ENCODE measurements at places on chromosomes 7 and 10.

GRCh38 chr7:104133238-104133637, 74.6 kb downstream of the ORC5 start:
- DNase-seq, result no peak

- DNase-seq, result no peak
These were observed 28.6 kb upstream of the KCNK18 start for GRCh38 chr10:117168729-117169128.

GRCh38 chr7:151843181-151843580, 33.7 kb downstream of the PRKAG2 start:
- DNase-seq, result no peak

- no peak for DNase-seq
These were observed 130.3 kb downstream of the HECW1 start for GRCh38 chr7:43242628-43243255.

GRCh38 chr10:89398003-89398749, 5.8 kb downstream of the IFIT1 start:
- no peak for DNase-seq

DNA sequence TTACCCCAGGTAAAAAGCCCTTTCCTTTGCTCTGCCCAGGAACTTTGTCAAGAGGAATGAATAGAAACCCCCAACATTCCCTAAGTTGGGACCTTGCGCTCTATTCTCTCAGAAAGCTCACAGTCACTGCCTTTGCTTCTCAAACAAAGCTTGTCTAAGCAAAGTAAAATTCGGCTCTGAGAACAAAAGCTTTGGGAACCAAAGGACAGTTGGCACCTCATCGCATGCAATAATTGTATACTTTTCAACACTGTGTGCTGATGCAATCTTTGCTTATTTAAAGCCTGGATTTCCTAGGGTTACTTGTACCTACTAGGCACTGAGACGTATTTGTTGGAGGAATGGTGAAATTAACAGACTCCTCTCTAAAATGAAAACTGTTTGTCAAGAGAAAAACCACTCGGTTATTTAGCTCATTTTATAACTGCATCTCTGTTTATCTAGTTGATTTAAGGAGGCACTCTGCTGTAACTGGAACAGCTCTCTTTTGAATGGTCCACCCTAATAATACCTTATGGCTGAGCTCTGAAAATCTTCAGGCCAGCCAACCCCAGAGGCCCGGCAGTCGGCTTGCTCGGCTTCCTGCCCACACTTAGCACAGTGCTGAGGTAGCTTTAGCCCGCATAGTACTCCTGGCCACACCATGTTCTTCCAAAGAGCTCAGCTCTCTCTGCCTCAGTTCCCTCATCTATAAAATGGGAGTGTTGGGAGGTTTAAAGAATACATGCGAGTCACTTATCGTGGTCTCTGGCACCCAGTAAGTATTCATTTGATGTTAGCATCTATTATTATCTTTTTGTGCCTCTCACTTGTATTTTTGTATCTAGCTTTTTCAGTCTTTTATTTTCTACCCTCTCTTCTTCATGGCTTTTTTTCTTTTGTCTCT, 80.2 kb upstream of the PRR15 start:
- DNase-seq, result no peak

DNA sequence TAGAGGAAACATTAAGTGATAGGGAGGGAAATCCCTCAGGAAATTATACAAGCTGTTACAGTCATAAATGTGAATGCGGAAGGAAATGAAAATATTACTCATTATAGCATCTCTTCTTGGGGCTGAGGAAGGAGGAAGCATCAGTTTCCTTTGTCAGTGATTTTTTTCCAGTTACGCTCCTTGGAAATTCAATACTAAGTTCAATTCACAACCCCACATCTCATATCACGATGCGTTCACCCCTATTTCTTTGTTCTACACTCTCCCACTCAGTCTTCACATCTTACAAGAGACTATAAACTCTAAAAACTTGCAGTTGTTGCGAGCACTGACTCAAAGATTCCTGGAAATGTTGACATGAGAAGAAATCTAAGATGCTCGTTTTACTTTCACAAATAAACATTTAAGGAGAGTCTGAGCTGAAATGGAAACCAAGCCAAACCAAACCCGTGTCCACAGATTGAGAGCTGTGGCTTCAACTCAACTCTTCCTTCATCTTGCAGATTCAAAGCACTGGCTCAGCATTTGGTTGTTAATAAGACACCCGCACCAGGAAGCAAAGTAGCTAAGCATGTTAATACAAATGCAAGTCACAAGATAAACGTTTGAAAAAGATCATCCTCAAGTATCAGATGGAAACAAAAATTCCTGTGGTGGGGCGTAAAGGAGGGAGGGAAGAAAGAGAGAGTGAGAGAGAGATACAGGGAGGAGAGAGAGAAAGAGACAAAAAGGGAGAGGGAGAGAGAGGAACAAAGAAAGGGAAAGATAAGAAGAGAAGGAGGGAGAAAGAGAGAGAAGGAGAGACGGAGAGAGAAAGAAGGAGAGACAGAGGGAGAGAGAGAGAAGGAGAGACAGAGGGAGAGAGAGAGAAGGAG, 150.0 kb upstream of the RSU1 start:
- DNase-seq, result no peak

- no peak for DNase-seq
These were observed 74.0 kb downstream of the KMT2E start for GRCh38 chr7:105087981-105088380.

- DNase-seq, result no peak
These were observed 62.7 kb downstream of the KAT6B start for GRCh38 chr10:74888962-74889661.

GRCh38 chr10:30529373-30529998, 95.5 kb downstream of the MAP3K8 start:
- DNase-seq, result no peak

DNA sequence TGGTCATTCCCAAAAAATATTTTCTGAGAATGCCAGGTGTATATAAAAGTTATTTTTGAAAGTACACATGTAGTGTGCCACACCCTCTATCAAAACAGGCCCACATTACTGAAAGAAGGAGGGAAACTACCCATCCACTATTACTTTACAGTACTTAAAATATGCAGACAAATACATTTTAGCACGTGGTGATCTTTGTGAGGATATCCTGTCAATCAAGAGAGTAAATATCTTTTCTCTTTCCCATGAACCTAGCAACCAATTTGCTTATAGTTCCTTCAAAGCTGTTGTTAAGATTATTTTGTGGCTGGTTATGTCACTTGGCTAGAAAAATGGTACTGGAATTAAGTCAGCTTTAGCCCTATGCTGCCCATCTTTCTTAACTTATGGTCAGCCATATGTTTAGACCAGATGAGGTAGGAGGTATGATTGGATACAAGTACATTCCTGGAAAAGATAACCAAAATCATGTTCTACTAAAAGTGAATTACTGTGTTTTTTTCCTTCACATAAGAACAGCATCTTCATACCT, 70.1 kb downstream of the AUTS2 start:
- DNase-seq, result no peak

DNA sequence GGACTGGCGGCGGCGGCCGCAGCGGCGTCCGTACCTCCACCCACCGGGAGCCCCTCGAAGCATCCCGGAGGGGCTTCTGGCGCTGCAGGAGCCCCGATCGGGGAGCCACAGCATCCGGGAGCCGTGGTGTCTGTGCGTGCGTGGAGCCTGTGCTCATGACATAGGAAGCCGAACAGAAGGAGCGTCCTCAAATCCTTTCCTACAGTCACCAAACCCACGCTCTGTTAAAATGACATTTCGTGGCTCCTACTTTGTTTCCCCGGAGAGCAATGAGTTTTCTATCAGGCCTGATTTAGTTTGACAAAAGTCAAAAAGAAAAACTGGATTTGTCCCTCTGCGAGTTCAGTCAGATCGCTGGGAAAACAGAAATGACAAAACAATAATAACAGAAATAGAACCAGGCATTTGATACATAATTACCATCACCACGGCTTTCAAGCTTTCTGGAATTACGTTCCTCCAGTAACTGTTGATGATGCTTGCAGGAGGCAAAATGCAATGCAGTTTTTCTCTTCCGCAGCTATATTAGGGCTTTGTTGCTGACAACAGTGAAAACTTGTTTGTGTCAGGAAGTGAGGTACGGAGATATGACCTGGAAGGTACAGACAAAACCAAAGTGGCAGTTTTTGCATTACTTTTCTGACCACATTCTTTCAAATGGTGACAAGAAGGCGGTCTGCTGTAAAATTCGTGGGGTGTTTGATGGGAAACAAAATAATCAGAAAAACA, 219.3 kb upstream of the MKLN1 start:
- no peak for DNase-seq

- DNase-seq, result no peak
These were observed 59.9 kb upstream of the DUSP5 start for GRCh38 chr10:110437761-110438341.

- no peak for DNase-seq
These were observed 896.9 kb upstream of the PHF14 start for GRCh38 chr7:10076660-10077300.

DNA sequence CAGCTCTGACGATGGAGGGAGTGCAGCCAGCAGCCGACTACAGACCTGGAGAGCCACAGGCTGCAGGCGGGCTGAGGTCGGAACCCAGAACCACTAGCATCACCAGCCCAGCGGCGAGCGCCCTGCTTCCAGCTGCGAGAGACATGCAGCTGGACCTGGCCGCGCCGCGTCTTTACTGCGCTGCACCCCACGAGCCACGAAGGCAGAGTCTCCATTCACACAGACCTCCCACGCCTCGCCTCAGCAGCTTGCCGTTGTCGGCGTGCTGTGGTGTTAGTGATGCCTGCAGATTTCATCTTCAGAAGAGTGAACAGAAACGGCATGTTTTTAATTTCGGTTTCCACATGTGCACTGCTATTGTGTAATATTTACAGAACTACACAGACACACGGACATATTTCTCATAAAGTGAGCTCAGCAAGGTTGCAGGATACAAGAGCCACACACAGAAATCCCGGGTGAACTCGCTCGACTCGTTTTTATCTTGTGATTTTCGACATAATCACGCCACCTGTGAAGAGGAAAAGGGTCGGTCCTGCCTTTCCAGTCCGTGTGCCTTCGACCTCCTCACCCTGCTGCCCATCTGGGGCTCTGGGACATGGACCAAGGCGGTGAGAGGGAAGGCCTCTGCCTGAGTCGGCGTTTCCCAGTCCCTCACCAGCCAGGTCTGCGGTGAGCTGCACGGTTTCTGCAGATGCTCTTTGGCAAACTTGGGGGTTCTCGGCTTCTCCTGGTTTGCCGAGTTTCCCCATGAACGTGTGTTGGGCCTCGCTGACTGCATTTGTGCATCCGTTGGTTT, 252.2 kb downstream of the ELFN1 start:
- no peak for DNase-seq

DNA sequence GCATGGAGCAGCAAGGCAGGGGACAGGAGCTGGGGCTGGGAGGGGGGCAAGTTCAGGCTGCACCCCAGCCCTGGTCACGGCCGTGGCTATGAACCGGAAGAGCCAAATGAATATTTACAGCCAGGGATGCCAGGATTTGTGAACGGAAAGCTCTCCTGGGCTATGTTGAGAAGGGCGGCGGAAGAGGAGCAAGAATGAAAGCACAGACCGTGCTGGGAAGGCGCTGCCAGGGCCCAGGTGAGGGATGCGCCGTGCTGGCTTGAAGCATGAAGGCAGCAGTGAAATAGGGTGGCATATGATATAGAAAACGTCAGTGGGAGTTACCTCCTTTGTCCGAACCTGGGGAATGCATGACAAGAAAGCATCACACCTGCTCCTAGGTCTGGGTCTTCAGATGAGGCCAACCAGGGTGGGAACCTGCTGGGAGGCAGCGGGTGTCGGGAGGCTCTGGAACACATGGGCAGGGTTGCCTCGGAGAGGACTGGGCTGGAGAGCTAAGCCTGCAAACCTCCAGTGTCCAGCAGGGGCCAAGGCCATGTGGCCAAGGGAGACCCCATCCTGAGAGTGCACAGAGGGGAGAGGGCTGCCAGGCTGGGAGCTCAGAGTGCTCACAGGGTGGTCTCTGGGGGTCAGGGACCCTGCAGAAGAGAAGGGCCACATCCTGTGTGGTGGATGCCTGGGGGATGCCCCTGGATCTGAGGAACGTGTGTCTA, 120.6 kb upstream of the TCERG1L start:
- DNase-seq, result no peak

GRCh38 chr7:5510426-5511045, 86.9 kb upstream of the TNRC18 start:
- DNase-seq, result no peak

DNA sequence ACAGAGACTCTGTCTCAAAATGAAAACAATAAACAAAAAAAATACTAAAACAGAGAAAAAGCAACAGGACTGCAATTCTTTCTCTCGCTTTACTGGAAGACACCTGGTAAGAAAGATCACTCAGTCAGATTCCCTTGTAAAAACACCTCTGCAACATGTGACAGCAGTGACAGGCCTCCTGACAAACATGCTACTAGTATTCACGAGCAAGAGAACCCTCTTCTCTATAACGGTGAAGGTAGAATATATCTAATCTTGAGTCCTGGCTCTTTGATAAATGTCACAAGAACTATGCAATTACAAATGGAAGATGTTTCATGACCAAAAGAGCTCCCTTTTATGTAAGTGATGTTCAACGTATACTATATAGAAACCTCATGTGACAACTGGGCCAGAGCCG, 986.7 kb upstream of the LRRN3 start:
- DNase-seq, result no peak

DNA sequence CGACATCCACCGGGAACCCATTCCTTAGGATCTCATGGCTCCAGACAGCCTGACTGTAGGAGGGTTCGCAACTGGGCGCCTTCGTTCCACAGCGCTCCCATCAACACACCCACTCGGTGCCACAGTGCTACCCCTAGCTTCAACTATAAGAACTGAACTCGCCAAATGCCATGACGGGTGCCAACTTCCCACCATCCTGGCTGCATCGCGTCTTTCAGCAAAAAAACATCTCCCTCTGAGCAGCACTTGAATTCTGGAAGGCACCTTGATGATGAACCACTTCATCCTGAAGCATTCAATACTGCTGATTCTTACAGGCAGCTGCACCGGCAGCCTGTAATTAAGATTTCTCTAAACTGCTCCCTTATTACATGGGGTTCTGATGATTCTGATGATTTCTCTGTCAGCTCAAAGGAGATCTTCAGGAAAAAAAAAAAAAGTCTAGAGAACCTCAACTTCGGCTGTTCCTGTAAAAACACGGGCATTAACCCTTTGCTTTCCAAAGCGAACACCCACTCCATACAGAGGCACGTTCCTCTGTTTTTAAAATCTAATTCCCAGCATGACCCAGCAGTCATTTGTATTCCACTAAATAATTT, 1.3 kb downstream of the CYTH3 start:
- DNase-seq, result no peak

GRCh38 chr10:12720217-12720981, 281.1 kb downstream of the CCDC3 start:
- peak; percentile 73 for DNase-seq

- DNase-seq, result no peak
These were observed 345.3 kb downstream of the TNS3 start for GRCh38 chr7:47236480-47237129.
